ENCODE measurements at places on chromosomes 6 and 20.

- no peak for DNase-seq
These were observed 399.5 kb downstream of the PHF3 start for GRCh38 chr6:64034910-64035655.

- DNase-seq, result peak; percentile 65
These were observed 1.1 kb downstream of the TCP11 start for GRCh38 chr6:35139924-35140638.

GRCh38 chr20:11651647-11652046 lies 266.0 kb upstream of the BTBD3 start:
- DNase-seq, result no peak

DNA sequence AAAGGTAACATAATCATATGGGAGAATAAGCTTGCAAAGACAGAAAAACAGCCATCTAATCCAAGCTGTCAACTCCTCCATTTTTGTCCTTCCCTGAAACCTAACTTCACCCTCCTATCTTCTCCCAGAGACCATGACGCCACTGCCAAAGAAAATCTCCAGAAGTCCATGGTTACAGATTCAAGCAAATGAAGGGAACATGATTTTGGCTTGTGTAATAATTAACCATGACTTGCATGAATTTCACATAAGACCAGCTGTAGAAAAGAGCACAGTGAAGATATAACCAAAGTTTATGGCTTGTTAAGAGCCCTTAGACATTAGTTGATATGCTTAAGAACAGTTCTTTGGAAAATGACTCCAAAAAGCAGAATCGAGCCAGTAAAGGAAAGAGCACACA lies 342.1 kb upstream of the NRSN1 start:
- no peak for DNase-seq

DNA sequence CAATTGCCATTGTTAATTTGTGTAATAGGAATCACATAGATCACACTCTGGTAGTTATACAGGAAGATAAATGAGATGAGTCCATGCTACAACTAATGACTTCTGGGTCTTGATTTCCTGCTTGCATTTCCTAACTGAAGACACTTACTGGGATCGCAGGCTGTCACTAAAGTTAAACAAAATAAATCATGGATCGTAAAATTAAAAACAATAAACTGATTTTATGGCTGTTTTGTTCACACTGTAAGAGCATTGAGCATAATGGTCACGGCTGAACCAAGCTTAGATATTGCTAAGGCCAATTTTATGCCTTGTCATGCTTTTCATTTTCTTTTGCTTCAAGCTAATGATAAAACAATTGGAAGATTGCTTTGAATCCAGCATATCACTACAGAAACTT lies 332.5 kb upstream of the CITED2 start:
- no peak for DNase-seq

DNA sequence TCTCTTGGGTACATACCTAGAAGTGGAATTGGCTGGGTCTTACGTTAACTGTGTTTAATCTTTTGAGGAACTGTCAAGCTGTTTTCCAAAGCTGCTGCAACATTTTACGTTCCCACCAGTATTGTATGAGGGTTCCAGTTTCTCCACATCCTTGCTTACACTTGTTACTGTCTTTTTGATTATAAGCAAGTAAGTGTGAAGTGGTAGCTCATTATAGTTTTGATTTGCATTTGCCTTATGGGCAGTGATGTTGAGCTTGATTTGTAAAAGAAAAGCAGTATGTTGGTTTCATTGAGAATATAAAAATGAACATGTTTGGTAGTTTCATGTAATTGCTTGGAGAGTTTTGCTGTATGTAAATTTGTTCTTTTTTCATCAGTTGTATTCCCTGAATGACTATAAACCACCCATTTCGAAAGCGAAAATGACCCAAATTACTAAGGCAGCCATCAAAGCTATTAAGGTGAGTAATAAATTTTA lies 40.4 kb downstream of the SCAF8 start:
- peak; percentile 23 for DNase-seq

DNA sequence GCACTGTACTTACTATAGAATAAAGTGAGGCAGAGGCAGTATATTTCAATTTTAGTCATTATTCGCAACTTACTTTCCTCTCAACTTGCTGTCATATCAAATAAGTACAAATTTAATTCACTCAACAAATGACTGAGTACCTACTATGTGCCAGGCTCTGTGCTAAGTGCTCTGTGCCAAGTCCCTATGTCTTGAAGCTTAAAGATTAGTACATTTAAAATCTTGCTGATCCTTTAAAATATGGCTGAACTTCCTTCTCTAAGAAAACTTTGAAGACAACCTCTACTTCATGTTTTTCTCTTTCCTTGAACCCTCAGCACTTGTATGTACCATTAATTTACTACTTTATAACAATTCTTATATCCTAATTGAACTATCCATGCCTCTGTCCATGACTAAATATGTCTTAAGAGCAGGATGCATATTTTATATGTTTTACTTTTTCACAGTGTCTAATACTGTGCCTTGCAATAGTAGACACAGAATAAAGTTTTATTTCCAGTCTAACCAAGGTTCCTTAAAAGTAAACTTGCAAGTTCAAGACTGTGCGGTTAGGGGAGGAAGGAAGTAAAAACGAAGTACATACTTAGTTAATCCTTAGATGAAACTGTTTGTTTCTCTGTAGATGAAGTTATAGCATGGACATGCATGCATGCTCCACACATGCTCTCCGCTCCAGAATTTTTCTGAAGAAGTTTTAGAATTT lies 10.0 kb upstream of the LATS1 start:
- no peak for DNase-seq

DNA sequence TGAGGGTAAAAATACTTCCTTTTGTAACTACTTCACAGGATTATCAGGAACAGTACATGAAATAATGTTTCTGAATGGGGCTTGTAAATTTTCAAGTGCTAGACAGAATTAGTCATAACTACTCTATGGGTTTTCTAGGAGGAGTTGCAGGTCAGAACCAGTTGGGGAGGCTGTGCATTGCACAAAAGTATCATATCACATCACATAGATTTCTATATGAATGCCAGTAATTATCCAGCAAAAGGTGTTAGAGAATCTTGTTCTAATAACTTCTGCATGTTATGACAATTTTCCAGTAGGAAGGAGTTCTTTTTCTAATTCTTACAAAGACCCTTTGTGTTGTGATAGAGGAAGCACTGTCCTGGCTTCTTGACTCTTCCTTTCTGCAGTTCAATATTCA lies 551.6 kb downstream of the COL12A1 start:
- DNase-seq, result no peak

GRCh38 chr6:5946181-5946580 lies 60.5 kb downstream of the NRN1 start:
- DNase-seq, result no peak

GRCh38 chr6:140879946-140880345 lies 1252.8 kb upstream of the GJE1 start:
- DNase-seq, result no peak

GRCh38 chr6:159754959-159755914 lies 6.6 kb upstream of the ACAT2 start:
- no peak for DNase-seq

DNA sequence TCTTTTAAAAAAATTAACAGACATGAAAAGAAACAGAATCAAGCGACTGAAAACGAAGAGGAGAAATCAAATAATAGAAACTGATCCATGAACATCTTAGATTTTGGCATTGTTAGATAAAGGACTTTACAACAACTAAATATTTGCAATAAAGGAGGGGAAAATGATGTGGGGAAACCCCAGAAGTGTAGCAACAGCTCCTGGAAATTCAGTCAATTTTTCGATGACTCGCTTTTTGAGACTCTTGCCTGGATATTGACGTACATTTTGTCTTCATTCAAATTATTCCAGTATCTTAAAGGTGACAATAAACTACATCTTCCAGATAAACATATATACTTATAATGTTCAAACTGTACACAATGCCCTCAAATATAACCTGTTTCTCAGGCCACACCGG lies 44.1 kb downstream of the ADGB start:
- no peak for DNase-seq

DNA sequence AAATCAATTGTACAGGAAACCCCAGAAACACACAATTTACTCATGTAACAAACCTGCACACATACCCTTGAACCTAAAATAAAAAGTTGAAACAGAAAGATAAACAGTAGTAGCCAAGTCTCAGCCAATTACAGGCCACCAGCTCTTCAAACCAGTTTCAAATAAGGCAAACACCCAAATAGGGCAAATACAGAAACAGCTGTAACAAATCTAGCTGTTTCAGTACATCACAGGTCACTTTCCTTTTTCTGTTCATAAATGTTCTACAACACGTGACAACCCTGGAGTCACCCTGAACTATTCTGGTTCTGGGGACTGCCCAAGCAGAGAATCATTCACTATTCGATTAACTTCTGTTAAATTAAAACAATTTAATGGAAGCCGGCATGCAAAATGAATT lies 329.0 kb downstream of the GJA1 start:
- no peak for DNase-seq

GRCh38 chr6:1873781-1874180 lies 264.1 kb downstream of the FOXC1 start:
- no peak for DNase-seq

DNA sequence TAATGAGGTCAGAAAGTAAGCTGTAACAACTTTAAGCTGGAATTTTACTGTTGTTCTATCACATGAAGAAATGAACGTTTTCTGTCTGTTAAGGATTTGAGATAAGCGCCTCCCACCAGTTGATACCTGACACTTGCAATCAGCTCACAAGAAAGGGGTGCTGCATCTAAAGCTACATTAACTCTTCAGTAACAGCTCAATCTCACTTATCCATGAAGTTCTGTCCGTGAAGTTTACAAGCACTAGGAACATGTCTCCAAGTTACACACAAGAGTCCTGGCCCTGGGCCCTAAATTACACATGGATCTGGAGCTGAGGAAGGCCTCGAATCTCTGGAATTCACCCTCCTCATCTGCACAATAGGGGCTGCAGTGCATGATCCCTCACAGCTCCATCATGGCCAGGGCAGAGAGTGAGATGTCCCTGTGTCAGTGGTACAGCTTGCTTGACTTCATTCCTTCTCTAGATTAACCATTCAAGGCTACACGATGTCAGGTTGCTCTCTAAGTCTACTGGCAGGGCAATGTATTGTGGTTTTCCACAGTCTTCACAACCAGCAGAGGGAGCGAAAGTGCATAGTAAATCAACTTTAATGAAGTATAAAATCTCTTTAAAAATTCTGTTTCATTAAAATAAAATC lies 182.4 kb upstream of the MCHR2 start:
- DNase-seq, result no peak

GRCh38 chr6:100176951-100177710 lies 183.1 kb upstream of the MCHR2 start:
- DNase-seq, result no peak

GRCh38 chr6:82795940-82796339 lies 269.7 kb downstream of the UBE3D start:
- no peak for DNase-seq

DNA sequence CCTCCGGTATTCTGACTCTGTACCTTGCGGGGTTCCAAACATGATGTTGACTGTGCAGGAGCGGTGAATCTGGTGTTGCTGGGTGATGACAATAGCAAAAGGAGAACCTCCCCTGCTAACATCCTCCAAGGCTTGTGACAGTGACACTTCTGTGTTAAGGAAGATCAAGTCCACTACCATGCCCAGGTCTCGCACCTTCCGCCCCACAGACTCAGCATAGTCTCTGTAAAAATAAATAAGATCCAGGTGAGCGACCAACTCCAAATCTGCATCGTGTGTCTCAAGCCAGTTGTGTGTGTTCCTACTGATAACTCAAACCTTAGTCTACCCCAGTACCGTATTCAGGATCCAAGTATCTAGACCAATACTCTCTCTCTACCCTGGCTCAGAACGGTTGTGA lies 24.8 kb downstream of the NCOA5 start:
- no peak for DNase-seq

DNA sequence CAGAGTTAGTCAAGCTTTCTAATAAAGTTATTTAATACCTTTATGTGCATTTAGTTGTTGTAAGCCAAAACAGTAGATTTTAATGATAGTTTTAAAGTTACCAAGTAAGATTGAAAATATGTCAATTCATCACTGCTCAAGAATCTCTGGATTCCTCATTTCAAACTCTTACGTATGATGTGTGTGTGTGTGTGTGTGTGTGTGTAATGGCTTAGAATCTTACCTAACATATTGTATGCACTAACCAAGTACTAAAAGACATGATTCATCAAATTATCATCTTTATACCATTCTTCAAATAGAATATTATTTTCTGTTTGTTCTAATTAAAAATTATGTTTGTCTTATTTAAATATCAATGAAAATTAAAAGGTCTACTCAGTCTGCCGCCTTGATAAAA lies 41.5 kb upstream of the ZNF337 start:
- no peak for DNase-seq

DNA sequence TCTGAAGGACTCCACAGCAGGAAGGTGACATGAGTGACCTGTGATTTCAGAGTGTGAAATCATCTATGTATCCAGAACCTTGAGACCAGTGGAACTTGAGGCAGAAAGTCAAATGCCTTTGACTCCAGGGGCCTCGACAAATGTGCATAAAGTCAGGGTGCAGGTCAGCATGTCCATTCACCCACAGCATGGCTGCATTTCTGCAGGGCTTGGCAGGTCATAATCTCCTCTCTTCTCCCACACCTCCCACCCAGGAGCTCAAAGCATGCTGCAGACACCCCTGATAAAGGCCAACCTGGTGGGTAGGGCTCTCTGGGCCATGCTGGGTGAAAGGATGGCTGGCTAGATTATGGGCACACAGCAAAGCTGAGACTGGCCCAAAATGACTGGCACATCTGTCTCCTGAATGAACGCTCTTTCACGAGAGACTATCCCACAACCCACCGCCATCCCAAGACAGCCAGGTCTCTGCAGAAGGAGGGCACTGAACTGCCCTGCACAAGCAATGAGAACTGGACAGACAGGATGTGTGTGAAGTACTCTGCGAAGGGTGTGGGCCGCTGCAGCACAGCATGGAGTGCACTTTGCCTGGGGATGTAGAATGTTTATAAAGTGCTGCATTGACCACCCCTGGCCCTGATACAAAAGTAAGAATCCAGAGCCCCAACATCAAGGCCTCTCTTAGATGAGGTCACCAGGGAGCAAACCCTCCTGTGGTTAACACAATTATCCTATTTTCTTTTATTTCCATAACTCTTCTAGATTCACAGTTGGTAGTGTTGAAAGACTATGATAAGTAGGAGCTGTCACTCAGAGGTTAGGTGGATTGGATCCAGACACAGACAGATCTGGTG lies 78.2 kb upstream of the NXT1 start:
- no peak for DNase-seq

Measured in CD4-positive, alpha-beta T cell treated with Interleukin-10 for 1 hour (primary cell).